Pulmonary artery endothelial cell (primary cell): ENCODE measurements at places on chromosomes 2 and 18.

DNA sequence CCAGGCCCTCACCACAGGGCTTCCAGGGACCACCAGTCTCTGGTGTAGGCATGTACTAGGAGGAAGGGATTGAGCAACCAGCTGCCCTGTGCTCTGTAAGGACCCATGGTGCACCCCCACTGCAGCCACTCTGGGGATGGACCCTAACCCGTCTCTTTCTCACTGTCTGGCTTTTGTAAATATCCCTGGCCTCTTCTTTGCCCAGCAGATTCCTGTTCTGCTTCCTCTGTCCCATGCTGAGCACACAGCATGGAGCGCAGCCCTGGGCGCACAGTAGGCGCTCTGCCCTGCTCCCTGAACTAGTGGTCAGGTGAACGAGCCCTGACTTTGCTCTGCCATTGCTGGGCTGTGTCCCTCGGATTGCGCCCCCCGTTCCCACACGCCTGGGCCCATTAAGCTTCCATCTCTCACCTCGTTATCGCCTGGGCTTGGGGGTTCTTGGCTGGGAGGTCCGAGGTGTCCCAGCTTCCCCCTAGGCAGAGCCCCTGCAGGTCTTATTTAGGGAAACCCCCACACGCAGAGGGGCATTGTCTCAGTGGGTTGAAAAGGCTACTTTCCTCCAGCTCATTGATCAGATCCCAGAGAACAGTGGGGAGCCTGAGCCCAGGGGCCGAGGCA, 162.1 kb downstream of the MYCN start:
- no peak for DNase-seq

DNA sequence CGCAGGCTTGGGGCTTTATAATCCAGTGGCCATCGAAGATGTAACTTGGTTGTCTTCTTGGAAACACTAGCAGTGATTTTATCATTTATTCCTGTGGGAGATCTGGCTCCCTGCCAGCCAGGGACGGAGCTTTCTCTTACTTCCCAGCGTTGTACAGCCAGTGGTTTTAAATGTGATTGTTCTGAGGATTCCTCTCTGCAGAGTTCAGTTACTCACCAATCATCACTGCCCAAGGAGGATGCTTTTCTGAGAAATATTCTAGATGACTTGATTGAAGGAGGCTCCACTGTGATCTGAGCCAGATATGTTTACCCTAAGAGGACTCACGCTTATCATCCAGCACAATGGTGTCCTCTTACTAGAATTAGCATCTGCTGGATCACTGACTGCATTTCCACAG, 744.3 kb downstream of the RNF144A start:
- DNase-seq, result no peak

DNA sequence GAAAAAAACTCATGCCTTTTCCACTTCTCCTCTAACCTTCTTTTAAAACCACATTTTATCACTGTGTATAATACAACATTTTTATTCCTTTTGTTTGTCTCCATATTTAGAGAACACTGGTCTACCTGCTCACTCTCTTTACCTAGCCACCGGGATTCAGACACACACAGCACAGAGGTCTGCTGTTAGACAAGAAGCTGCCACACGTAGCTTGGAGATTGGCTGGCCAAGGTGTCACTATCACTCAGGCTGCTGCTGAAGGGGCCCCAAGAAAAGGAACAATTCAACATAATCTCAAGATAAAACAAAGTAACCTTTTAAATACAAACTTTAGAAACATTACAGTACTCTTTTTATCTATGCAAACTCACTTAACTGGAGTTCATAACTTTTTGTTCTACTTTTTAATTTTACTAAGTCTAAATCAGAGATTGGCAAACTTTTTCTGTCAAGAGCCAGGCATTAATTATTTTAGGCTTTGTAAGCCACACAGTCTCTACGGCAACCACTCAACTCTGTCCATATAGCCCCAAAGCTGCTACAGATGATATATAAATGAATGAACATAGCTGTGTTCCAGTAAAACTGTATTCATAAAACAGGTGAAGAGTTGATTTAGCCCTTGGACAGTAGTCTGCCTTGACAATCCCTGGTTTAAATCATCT, 25.8 kb downstream of the FEZ2 start:
- no peak for DNase-seq

- no peak for DNase-seq
Observed at GRCh38 chr2:210620456-210620855, 64.1 kb downstream of the CPS1 start.

- DNase-seq, result no peak
Observed at GRCh38 chr2:189579585-189580186, 900 bp downstream of the SLC40A1 start.

GRCh38 chr2:18610651-18611050, 21.3 kb upstream of the NT5C1B start:
- DNase-seq, result no peak

DNA sequence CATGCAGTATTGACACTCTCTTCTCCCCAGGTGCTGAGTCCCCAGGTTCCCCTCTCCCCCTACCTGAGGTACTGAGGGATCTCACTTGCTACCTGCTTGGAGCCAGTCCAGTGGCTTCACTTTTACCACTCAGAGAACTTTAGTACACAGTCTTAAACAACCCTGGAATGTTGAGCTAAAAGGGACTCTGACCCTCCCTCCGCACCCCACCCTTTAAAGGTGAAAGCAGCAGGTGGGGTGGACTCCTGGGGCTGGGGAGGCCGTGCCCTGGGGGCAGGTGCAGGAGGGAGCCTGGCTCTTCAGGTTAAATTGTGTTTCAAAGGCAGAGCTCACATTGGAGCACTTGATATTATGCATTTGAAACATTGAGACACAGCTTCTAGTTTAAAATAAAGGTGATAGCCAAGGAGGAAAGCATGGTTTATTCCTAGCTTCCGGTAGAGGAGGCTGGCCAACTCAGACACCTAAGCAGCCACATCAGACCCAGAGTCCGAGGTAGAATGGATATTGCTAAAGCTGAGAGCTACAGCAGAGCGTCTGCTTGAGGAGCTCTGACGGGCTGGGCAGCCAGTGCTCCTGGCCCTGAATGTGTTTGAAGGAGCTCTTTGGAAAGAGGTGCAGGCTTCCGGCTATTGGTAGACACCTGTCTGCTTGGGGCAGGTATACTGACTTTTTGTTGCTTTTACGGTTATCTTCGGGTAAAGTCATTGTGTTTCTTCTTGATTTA, 196.4 kb downstream of the AGAP1 start:
- DNase-seq, result no peak

GRCh38 chr18:50896093-50896492, 17.2 kb downstream of the ME2 start:
- no peak for DNase-seq

DNA sequence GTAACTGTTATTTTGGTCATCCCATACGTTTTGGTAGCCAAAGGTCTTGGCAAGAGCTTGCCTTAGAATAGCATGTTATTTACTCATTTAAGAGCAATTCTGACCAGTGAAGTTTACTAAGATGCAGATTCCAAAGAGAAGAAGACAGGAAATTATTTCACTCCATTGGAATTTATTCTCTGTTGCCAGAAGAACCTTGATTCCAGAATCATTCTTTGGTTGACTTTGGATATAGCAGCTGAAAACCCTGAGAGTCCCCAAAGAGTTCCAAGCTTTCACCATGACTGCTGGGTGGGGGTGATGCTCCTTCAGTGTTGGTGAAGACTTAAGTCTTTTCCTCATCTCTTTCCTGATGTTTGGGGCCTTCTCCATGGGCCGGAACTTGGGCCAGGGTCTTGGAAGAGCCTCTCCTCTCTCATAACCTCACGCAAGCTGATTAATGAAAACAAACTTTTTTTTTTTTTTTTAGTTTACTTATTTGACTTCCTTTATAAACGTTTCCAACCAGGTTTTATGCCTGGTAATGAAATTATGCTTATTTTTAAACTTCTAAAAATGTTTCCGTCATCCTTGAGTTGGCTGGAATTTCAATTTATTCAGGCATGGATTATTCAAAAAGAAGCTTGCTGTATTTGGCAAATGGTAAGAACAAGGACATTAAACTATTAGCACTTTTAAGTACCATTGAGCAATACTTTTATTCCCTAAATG, 192.0 kb downstream of the MTX2 start:
- DNase-seq, result no peak

- DNase-seq, result no peak
Observed at GRCh38 chr2:161952783-161953191, 121.2 kb downstream of the DPP4 start.

GRCh38 chr2:134268265-134268664, 14.4 kb downstream of the MGAT5 start:
- no peak for DNase-seq

- DNase-seq, result no peak
Observed at GRCh38 chr2:109523121-109523520, 90.6 kb downstream of the SEPTIN10 start.

DNA sequence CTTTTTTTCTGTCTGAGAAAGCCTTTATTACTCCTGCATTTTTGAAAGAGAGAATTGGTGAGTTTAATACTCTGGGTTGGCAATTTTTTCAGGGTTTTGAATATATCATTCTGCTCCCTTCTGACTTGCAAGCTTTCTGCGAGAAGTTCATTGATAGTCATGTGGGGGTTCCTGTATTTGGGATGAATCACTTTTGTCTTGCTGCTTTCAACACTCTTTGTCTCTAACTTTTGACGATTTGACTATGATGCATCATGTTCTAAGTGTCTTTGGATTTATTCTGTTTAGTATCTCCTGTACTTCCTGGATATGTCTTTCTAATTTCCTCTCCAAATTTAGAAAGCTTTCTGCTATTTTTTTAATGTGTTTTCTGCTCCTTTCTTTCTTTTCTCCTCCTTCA, 41.0 kb upstream of the SLC9A2 start:
- DNase-seq, result no peak

GRCh38 chr2:75146606-75147332, 52.6 kb downstream of the TACR1 start:
- DNase-seq, result peak; percentile 17

DNA sequence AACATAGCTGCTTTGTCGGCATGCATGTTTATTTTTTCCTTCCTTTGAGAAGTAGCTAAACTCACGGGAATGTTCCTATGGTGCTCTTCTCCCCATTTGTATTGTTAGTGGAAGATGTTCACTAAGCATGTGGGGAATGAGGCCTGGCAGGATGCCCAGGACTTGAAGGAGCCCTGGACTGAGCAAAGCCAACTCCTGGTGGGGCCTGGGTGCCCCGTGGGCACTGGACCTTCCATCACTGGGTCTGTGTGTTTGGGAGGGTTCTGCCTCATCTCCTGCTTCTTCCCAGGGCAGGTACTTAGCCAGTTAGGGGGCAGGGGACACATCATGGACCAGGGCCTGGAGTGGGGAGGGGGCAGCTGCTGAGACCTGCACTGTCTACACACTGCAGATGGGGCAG, 49.3 kb downstream of the ACAA2 start:
- DNase-seq, result no peak

DNA sequence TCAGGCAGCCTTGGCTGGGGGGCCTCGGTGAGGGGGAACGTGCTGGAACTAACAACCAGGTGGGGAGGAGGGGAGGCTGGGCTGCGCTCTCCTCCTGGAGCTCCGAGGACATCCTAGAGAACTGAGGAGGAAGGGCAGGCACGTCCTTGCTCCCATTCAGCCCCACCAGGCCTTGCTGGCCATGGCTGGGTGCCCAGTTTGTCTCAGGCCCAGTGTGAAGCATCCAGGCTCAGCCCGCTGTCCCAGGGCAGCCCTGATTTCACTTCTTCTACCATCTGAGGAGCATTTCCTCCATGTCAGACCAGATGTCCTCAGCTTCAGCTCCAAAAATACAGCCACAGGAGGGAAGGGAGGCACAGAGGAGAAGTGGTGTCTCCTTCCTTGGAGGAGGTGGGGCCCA, 125.4 kb downstream of the CELF4 start:
- DNase-seq, result no peak

GRCh38 chr2:242051463-242051862, 181.9 kb downstream of the RTP5 start:
- no peak for DNase-seq

DNA sequence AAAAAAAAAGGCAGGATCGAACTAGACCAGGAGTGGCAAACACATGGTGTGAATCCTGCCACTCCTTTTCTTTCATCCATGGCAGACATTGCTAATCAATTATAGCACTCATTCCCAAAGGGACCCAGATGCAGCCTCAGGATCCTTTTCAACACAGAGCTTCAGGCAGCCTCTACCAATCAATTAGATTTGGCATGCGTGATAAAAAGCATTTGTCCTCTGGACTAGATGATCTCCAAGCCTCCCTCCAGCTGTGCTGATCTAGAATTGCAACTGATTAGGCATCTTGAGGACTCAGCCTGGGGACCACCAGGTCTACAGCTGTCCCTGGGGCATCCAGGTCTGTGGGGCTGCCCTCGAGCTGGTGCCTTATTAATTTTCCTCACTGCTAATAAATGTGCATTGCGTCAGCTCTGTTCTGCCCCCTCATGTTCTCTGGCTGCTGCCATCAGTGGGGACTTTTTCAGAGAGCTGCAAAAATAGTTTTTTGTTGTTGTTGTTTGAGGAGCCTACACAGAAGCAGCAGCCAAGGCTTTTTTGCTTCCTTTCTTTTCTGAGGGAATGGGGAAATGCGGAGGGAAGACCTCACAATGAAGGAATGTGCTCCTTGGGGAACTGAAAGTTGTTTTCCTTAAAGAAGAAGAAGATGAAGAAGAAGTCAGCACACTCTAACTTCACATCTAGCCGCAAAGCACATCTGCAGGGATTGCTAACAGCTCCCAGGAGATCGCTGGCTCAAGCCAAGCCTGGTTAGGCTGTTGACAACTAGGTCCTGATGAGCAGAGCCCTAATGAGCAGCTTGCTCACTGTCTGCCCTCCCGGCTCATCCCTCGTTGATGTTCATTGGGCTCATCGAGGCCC, 8.8 kb upstream of the ATOH8 start:
- DNase-seq, result no peak

DNA sequence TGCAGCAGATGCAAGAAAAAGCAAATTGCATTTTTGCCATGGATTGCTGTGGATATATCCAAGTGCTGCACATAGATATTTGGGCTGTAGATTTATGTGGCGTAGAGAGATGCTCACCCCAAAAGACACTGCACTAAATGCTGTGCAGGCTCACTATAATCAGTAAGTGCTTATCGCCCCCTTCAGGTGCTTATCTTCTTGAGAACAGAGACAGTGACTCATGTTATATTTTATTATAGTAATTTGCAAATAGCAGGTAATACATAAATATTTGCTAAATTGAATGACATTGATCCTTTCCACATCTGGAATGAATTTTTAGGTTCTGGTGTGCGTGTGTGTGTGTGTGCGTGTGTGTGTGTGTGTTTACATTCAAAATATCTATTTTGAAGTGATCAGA, 36.8 kb upstream of the PLEKHM3 start:
- DNase-seq, result no peak

DNA sequence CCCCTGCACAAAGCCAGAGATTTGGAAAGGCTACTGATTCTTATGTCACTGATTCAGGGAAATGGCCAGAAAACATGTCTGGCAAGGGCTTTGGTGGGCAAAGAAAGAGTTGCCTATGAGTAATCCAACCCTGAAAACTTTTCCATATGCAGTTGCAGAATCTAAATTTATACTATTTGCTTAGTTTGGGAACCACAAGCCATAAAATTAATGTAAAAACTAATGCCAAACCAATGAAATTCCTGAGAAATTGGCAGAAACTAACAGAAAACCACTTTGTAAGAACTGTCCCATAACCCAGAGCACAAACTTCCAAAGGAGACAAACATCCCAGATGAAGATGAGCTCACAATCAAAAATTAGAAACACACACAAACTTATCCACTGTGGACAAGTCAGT, 48.8 kb downstream of the TCF4 start:
- DNase-seq, result no peak

- peak; percentile 24 for DNase-seq
Observed at GRCh38 chr2:3180082-3180908, 197.3 kb downstream of the EIPR1 start.

- no peak for DNase-seq
Observed at GRCh38 chr2:129611471-129611870, 368.0 kb upstream of the RAB6C start.

GRCh38 chr2:46065152-46065551, 232.1 kb upstream of the EPAS1 start:
- DNase-seq, result no peak
